Tibial artery (tissue), 4 donors: ENCODE measurements at places on chromosomes 4 and X.

DNA sequence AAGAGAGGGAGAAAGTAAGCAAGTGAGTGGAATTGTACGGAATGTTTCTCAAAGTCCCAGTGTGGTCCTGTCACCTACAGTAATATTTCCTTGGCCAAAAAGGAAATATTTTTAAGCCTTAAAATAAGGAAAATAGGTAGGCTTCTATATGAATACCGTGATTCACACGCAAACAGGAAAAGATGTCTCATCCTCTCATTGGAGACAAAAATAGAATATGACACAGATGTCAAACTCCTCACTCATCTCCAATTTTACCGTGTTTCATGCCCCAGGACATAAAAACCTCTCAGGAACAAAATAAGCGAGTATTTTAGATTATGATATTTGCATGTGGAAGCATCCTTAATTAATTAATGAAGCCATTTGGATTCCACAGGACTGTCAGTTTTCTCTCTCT is 1269.5 kb downstream of the RAPGEF2 start:
- no peaks in the 10 kb centered on the region for H3K36me3 ChIP-seq
- H3K27ac ChIP-seq: no peak overlapping the region
- H3K4me1 ChIP-seq: no peaks in the 10 kb centered on the region
- DNase-seq: no peak
- no peaks in the 10 kb centered on the region for H3K27me3 ChIP-seq
- no peak overlapping the region for H3K4me3 ChIP-seq

GRCh38 chrX:2490634-2491033 is 10.1 kb downstream of the DHRSX start:
- no peak overlapping the region for H3K27ac ChIP-seq
- H3K36me3 ChIP-seq: peaks cover 47% of the 10 kb centered on the region
- DNase-seq: no peak

- DNase-seq: no peak
- no peak overlapping the region for H3K4me3 ChIP-seq
- H3K27ac ChIP-seq: no peak overlapping the region
- H3K27me3 ChIP-seq: no peaks in the 10 kb centered on the region
- H3K4me1 ChIP-seq: no peaks in the 10 kb centered on the region
- H3K36me3 ChIP-seq: no peaks in the 10 kb centered on the region
These were observed 611.0 kb downstream of the NLGN4X start for GRCh38 chrX:5617666-5618065.

GRCh38 chrX:72258174-72258573 is 18.9 kb downstream of the RPS4X start:
- H3K4me1 ChIP-seq: peaks cover 3% of the 10 kb centered on the region
- H3K36me3 ChIP-seq: no peaks in the 10 kb centered on the region
- H3K27ac ChIP-seq: no peak overlapping the region
- no peak for DNase-seq

DNA sequence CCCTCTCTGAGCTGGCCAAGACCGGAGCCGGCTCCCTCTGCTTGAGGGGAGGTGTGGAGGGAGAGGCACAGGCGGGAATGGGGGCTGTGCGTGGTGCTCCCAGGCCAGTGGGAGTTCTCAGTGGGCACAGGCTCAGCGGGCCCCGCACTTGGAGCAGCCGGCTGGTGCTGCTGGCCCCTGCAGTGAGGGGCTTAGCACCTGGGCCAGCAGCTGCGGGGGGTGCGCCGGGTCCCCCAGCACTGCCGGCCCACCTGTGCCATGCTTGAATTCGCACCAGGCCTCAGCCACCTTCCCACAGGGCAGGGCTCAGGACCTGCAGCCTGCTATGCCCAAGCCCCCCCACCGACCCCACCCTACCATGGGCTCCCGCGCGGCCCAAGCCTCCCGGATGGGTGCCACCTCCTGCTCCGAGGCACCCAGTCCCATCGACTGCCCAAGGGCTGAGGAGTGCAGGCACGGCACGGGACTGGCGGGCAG is 602.5 kb downstream of the KCTD8 start:
- H3K36me3 ChIP-seq: no peaks in the 10 kb centered on the region
- H3K27me3 ChIP-seq: no peaks in the 10 kb centered on the region
- DNase-seq: no peak
- H3K27ac ChIP-seq: no peak overlapping the region
- no peak overlapping the region for H3K4me3 ChIP-seq

GRCh38 chr4:121597346-121597934 is 99.3 kb downstream of the ANXA5 start:
- no peaks in the 10 kb centered on the region for H3K36me3 ChIP-seq
- H3K4me3 ChIP-seq: no peak overlapping the region
- DNase-seq: no peak
- H3K27me3 ChIP-seq: no peaks in the 10 kb centered on the region
- no peaks in the 10 kb centered on the region for H3K4me1 ChIP-seq

DNA sequence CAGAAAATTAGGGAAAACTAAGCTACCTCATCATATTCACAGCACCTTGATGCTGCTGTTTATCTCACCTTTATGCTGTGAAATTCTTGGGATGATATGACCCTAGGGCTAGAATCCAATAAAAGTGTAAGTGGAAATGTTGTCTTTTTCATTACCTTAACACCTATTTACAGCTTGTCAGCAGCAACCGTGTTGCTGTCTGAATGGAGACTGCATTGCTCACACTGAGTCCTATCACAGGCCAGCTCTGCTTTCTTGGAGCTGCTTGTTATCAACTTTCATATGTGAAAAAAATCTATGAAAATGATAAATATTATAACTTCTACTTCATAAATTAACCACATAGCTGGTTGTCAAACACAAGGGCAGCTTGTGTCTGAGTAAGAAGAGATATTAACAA is 789.5 kb downstream of the TECRL start:
- no peaks in the 10 kb centered on the region for H3K4me1 ChIP-seq
- no peaks in the 10 kb centered on the region for H3K36me3 ChIP-seq
- H3K4me3 ChIP-seq: no peak overlapping the region
- no peak for DNase-seq

DNA sequence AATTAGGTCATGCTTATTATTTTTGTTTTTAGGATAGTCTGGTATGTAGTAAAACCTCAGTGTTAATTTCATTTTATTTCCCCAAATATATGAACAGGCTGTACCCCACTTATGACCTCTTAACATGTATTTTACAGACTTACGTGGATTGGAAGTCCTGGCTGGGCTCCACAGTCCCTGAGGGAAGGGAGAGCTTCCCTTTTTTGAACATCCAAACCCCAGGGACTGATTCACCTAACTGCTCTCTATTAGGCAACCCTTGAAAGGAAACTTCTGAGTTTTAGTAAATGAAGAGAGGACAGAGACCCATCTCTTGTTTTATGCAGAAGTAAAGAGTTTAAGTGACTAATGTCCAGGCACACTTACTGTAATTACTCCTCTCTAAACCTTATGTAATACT is 233.1 kb upstream of the SPRY1 start:
- no peak for DNase-seq
- H3K27ac ChIP-seq: no peak overlapping the region
- H3K4me3 ChIP-seq: no peak overlapping the region
- no peaks in the 10 kb centered on the region for H3K36me3 ChIP-seq

- no peak for DNase-seq
- no peaks in the 10 kb centered on the region for H3K27me3 ChIP-seq
- no peak overlapping the region for H3K27ac ChIP-seq
These were observed 284.5 kb downstream of the GASK1B start for GRCh38 chr4:157888281-157888680.

GRCh38 chr4:4981827-4982226 is 37.4 kb downstream of the CYTL1 start:
- DNase-seq: no peak
- no peak overlapping the region for H3K27ac ChIP-seq
- H3K36me3 ChIP-seq: no peaks in the 10 kb centered on the region
- H3K4me3 ChIP-seq: no peak overlapping the region
- no peaks in the 10 kb centered on the region for H3K27me3 ChIP-seq
- H3K4me1 ChIP-seq: no peaks in the 10 kb centered on the region

DNA sequence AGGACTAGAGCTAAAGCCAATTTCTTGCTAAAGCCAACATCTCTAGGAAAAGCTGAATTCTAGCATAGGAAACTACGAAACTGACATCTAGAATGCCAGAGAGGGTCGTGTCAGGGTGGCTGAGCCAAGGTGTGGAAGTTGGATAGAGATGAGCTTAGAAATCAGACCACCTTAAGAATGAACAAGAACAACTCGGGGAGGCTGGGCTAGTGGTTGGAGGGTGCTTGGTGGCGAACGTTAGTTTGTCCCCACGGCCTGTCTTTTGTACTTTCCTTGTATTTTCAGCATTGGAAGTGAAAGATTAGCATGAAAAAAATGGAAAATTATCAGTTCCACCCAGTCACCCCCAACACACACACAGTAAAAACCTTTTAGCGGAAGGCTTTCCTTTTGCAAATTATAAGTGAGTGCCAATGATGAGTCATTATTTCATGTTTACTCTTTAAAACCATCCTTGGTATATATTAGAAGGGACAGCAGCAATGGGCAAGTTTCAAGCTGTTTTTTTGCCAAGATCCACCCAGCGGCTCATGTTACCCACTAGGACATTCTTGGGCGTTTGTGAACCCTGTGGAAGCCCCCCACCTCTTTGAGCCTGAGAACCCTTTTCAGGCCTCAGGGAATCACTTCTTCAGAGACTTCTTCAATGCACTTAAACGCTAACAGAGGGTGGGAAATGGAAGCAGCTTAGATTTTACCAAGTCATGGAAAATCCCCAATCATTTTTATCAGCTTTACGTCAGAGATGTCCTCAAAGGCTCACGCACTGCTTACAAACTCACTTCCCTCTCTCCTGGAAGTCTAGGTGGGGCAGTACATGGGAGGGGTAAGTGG is 4.9 kb upstream of the PPEF1 start:
- H3K4me3 ChIP-seq: no peak overlapping the region
- no peaks in the 10 kb centered on the region for H3K4me1 ChIP-seq
- H3K36me3 ChIP-seq: no peaks in the 10 kb centered on the region
- H3K27me3 ChIP-seq: no peaks in the 10 kb centered on the region
- no peak overlapping the region for H3K27ac ChIP-seq
- no peak for DNase-seq

GRCh38 chrX:130716781-130717413 is 186.1 kb downstream of the ENOX2 start:
- no peaks in the 10 kb centered on the region for H3K36me3 ChIP-seq
- H3K27ac ChIP-seq: no peak overlapping the region

DNA sequence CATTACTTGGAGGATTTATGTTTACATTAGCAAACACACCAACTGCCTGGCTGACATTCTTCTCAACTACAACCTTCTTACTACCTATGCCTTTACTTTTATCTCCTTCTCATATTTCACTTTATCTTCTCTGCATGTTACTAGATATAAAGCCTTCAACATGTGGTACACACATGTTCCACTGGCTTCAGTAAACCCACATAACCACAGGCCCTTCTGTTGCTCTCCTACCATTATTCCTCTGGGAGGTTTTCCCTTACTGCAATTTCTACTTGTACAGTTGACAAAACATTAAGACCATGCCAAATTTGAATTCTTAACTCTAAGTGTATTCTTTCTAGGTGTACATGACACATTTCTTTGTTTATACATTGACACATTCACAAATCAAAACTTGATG is 133.1 kb downstream of the ARAP2 start:
- no peaks in the 10 kb centered on the region for H3K4me1 ChIP-seq
- H3K27me3 ChIP-seq: no peaks in the 10 kb centered on the region

GRCh38 chr4:16119981-16120380 is 36.2 kb upstream of the PROM1 start:
- no peaks in the 10 kb centered on the region for H3K36me3 ChIP-seq
- no peak for DNase-seq
- no peak overlapping the region for H3K27ac ChIP-seq
- H3K27me3 ChIP-seq: no peaks in the 10 kb centered on the region

DNA sequence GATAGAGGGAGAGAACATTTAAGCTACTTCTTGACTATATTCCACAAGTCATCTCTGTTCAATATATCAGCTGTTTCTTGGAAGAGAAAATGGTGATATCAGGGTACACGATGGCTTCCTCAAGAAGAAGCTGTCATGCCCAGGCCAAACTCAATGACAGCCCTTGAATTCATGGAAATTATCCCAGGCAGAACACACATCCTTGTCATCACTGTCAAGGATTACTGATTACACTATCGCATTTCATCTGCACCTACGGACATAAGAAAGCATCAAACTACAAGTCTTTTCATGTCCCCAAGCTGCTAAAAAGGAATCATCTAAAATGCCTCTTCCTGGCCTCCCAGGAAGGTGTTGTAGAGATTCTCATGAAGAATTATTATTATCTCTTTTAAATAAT is 165.2 kb upstream of the SLC7A11 start:
- H3K4me1 ChIP-seq: peaks cover 2% of the 10 kb centered on the region
- no peaks in the 10 kb centered on the region for H3K27me3 ChIP-seq
- H3K36me3 ChIP-seq: no peaks in the 10 kb centered on the region

GRCh38 chr4:95108883-95109421 is 351.2 kb downstream of the BMPR1B start:
- H3K27me3 ChIP-seq: no peaks in the 10 kb centered on the region
- peaks cover 4% of the 10 kb centered on the region for H3K4me1 ChIP-seq
- no peak overlapping the region for H3K27ac ChIP-seq

GRCh38 chrX:139475432-139475831 is 55.1 kb upstream of the F9 start:
- H3K4me1 ChIP-seq: no peaks in the 10 kb centered on the region
- no peaks in the 10 kb centered on the region for H3K36me3 ChIP-seq
- H3K27me3 ChIP-seq: no peaks in the 10 kb centered on the region
- DNase-seq: no peak
- no peak overlapping the region for H3K4me3 ChIP-seq
- H3K27ac ChIP-seq: no peak overlapping the region

DNA sequence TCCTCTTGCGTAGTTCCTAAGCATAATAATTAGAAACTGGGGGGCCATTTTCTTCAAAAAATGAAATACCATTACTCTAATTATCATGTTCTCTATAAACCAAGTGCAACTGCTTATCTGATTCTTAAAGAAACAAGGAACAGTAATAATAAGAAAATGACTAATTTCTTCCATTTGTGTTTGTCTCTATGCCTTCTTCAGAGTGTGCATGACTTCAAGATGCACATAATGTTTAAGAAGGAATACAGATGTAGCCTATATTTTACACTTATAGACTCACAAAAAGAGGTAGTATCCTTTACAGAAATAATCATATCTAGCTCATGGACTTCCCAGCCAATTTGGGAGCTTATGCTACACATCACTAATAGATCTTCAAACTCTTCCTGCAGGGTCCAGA is 131.7 kb downstream of the CHRNA9 start:
- H3K36me3 ChIP-seq: no peaks in the 10 kb centered on the region
- DNase-seq: no peak
- no peak overlapping the region for H3K27ac ChIP-seq
- no peaks in the 10 kb centered on the region for H3K4me1 ChIP-seq

DNA sequence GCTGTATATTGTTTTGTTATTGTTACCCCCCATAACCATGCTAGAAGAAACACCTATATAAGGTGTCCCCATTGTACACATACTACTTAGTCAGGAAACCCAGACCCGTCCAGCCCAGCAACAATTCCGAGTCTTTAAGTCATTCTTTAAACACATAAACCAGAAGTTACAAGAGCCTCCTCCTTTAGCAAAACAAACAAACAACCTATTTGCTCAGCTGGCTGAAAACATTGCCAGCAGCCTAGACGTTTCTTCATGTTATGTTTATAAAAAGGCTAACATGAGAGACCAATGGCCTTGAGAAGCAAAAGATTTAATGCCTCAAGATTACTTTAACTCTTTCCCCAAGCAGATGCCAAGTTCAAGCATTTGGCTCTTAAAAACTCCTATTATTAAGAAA is 1.4 kb downstream of the ACOX3 start:
- H3K4me3 ChIP-seq: no peak overlapping the region
- H3K27ac ChIP-seq: peak overlapping the region; percentile 83
